Activated CD4-positive, alpha-beta T cell treated with anti-CD3 and anti-CD28 coated beads, Interleukin-2, amount 50 U/mL, for 4 hours (primary cell): ENCODE measurements at places on chromosomes 4 and X.

DNA sequence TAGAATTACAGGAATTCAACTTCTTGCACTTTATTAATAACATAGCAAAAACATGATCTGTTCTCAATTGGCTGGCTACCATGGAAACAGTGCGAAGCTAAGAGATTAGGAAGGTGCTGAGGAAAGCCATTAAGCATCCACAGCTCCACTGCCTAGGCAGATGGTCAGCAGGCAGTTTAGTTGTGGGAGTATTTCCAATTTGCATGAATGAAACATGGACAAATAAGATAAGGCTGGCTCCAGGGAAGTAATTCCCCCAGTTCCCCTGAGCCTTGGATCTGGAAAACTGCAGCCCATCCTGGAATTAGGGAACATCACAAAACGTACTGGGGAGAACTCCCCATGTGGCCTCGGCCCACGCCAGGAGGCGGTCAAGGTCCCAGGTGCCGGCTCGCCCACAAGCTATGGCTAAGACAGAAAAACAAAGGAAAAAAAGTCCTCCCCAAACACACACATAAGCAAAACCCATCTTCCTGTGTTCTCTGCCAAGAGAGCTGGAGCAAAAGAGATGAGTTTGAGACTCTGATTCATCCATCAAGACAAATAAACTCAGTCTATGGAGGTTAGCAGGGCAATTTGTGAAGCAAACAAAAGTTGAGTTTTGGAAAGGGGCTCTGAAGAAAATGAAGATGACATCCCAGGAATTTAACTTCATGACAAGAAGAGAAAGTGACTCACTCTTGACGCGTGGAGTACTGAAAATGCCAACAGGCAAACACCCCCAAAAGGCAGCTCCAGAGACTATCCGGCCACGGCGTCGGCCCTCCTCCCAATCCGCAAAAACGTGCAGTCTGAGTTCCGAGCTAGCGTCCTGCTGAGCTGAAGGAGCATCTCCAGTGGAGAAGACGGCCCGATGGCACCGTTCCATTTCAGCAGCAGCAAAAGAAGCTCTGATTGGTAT is 45.1 kb downstream of the IGFBP7 start:
- DNase-seq = no peak

DNA sequence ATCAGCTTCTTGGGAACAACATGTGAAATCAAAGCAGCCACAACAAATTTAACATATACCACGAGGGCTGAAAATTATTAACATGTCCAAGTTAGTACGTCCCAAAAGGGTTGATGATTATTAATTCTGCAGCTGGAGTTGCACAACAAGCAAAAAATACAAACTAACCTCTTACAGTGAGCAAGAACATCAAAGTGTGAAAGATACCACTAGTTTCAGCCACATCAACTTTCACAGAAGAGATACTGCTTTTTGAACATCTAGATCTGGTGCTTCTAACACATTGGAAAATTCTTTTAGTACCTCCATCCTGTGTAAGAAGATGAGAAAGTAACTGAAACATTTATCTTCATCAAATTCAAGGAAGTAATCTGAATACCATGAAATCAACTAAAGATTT is 334.1 kb downstream of the PCDH7 start:
- no peak for DNase-seq

GRCh38 chr4:38117591-38117990 is 157.4 kb downstream of the PTTG2 start:
- no peak for DNase-seq

- DNase-seq = no peak
Observed at GRCh38 chrX:96688789-96689188, 4.1 kb downstream of the DIAPH2 start.

- peak; percentile 62 for DNase-seq
Observed at GRCh38 chrX:118495958-118496762, 545 bp downstream of the DOCK11 start.

DNA sequence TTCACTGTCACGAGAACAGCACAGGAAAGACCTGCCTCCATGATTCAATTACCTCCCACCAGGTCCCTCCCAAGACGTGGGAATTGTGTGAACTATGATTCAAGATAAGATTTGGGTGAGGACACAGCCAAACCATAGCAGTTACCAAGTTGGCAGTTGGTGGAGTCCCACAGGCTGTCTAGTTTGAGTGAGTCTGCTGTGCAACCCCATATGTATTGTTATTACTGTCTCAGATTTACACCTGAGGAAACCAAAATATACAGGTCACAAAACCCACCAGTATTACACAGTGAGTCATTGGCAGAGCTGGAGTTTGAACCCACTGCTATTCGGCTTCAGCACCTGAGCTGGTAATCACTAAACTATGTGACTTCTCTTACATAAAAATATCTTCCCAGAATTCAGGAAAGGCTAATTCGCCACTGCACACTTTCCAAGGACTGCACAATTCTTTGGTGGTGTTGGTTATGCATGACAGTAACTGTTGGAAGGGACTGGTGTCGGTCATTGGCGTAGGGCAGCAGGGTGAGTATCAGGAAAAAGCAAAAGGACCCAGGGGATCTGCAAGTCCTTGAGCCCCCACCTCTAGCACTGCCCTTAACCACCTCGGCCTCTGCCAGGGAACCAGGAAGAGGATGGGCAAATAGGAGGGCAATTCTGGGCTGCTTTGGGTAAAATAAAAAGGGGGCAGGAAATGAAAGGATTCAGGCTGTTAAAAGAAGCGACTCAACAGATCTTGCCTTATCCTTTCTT is 110.1 kb downstream of the USP46 start:
- no peak for DNase-seq

DNA sequence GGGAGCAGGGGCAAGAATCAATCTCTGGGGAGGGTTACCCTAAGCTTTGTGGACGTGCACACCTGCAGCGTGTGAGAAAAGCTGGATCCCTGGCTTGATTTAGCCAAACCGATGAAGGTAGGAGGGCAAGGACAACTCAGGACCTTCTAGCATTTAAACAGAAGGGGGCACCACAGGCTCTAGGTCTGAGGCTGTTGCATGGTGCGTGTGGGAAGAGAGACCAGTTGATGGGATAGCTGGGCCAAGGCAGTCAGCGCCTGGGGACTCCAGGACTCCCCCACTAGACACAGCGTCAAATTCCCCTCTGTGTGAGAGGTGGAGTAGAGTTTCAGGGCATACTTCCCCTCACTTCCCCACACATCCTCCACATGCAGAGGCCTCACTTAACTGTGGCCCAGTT is 4.3 kb downstream of the GABRQ start:
- no peak for DNase-seq

DNA sequence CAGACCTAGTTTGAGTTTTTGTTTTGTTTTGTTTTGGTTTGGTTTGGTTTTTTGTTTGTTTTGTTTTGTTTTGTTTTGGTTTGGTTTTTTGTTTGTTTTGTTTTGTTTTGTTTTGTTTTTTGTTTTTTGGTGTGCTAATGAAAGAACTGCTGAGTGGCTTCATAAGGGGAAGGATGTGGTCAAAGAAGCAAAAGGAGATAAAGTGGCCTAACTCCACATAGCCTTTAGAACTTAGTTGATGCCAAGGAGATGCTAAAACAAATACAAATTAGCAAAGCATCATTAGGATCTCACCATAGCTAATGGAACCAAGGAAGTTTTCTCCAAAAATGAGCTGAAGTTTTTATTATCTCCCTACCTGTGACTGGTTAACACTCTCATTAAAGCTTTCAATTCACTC is 44.6 kb upstream of the TMEM164 start:
- DNase-seq = no peak

GRCh38 chr4:168509786-168510185 is 12.9 kb downstream of the PALLD start:
- DNase-seq = peak; percentile 9

DNA sequence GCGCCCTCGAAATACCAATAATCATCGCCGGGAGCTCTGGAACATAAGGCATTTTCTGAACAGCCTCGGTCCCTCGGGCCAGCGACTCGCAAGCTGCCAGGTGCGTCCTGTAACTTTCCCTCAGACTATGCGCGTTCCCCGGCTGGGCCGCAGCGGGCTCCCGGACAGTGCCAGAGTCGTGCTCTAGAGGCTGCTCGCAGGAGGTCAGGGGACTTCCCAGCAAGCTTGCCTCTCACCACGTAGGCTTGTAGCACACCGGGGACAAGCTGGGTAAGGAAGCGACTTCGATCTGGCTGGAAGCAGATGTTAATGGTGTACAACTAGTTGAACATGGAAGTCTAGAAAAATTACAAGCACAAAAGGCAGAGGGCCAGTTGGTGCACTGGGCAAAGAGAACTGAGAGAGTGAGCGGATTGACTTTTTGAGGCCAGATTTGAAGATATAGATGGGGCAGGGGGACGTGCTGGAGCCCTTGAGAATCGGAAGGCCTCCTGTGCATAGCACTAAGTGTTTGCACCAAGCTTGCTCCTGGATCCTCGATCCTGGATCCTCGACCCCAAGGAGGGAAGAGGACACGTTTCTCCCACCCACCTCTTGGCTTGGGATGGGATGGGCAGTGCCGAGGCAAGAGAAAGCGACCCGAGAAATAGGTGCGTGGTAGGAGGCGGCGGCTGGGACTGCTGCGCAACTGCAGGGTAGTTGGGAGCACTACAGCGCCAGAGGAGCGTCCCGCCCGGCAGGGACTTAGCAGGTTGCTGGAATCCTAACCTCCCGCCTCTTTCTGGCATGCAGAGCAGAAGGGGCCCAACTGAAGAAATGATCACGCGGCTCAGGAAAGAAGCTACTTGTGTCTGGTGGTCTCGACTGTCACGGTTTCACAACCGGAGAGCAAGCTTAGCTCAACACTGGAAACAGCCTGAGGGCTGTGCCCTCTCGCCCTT is 19.9 kb upstream of the ZIC3 start:
- DNase-seq = no peak

DNA sequence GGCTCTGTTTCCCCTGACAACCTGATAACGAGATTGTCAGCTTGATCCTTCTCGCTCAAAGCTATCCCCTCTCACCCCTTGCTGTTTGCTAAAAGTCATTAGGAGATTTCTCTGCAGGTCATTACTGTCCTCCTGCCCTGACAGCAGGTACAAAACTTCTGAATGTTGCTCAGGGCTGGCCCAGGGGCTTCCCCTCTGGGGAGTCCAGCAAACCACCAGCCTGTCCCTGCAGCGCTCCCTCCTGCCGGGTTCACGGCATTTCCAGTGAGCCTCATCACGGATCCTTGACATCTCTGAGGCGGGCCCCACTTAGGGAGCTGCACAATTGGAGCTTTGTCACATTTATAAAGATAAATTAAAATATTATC is 5.2 kb upstream of the SORCS2 start:
- no peak for DNase-seq

DNA sequence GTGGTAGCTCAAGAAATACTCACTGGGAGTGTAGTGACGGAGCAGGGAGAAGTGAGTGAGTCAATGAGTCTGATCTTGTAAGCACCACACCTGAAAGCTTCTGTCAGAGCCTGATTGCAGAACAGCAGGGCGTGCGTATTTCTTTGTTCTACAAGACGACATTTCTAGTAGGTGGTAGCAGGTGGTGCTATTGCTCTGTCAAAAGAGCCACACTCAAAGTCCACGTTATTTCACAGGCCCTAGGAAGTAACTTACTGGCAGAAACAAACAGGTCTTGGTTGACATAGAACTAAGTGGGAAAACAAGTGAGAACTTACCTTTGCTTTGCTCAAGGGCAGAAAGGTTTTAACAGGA is 46.4 kb upstream of the SPRY1 start:
- DNase-seq = no peak

DNA sequence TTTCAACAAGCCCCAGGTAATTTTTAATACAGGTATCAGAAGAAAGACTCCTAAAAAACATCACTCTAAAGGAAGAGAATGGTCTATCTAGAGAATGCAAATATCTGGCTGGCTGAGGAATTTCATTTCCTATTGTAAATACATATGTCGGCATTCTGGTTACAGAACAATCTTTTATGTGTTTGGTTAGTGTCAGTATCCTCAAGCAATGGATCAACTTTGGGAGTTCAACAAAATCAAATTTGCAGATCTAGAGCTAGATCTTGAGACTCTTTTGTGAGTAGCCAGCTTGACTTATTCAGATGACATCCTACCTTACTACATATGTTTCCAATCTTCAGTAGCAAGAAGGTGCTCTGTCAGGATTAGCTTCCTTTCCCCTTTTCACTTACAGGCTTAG is 145.1 kb downstream of the BTC start:
- DNase-seq = no peak

DNA sequence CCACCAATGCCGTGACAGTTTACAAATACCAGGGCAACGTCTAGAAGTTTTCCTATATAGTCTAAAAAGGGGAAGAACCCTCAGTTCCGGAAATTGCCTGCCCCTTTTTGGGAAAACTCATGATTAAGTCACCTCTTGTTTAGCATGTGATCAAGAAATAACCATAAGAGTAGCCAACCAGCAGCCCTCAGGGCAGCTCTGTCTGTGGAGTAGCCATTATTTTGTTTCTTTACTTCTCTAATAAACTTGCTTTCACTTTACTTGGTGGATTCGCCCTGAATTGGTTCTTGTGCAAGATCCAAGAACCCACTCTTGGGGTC is 20.0 kb upstream of the HOPX start:
- DNase-seq = no peak

GRCh38 chrX:136199365-136199764 is 51.8 kb downstream of the MAP7D3 start:
- DNase-seq = no peak

DNA sequence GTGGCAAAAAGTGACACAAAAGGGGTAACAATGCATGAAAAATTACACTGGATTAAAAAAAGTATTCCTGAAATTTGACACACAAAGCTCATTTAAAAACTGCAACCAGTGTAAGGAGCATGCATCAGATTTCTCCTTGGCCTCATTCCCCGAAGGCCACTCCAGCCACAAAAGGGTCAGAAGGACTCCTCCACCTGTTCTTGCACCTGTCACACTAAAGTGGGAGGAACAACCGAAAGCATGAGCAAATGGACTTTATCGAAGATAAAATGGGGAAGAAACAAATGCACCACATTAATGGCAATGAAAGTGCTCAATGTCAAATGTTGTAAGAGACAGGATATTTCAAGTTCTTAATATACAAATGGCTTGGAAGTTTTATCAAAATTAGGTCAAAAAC is 88.2 kb downstream of the ADGRA3 start:
- no peak for DNase-seq

- no peak for DNase-seq
Observed at GRCh38 chr4:169906821-169907220, 119.4 kb downstream of the MFAP3L start.

GRCh38 chrX:131626681-131627296 is 82.9 kb downstream of the OR13H1 start:
- DNase-seq = no peak

DNA sequence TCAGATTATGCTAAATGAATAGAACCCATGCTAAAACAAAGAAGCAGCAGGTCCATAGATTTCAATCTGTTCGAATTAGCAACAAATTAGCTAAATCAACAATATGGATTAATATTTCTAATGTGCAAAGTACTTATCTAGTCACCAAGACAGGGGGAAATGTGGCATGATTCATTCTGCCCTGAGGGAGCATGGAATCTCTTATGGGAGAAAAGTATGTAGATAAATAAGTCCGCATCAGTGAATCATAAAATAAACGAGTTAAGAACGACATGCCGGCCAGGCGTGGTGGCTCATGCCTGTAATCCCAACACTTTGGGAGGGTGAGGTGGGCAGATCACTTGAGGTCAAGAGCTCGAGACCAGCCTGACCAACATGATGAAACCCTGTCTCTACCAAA is 102.1 kb downstream of the ANOS1 start:
- DNase-seq = no peak
